ENCODE measurements at places on chromosomes 5 and 9. TPM values are rescaled to one million over a fixed set of nuclear protein-coding genes. Genes with fewer than 3 reads are reported as not detected.

- no peak for DNase-seq
- H3K27me3 ChIP-seq = no peaks in the 10 kb centered on the region
- no peak overlapping the region for H3K27ac ChIP-seq
- H3K4me3 ChIP-seq = no peak overlapping the region
- no peaks in the 10 kb centered on the region for H3K36me3 ChIP-seq
These were observed 41.2 kb upstream of the FLT4 start for GRCh38 chr5:180690562-180690961.

GRCh38 chr5:80941496-80941895 lies 18.7 kb upstream of the RASGRF2 start:
- H3K27me3 ChIP-seq = no peaks in the 10 kb centered on the region
- H3K4me3 ChIP-seq = no peak overlapping the region
- H3K4me1 ChIP-seq = no peaks in the 10 kb centered on the region
- H3K36me3 ChIP-seq = no peaks in the 10 kb centered on the region
- H3K27ac ChIP-seq = no peak overlapping the region
- DNase-seq = no peak

DNA sequence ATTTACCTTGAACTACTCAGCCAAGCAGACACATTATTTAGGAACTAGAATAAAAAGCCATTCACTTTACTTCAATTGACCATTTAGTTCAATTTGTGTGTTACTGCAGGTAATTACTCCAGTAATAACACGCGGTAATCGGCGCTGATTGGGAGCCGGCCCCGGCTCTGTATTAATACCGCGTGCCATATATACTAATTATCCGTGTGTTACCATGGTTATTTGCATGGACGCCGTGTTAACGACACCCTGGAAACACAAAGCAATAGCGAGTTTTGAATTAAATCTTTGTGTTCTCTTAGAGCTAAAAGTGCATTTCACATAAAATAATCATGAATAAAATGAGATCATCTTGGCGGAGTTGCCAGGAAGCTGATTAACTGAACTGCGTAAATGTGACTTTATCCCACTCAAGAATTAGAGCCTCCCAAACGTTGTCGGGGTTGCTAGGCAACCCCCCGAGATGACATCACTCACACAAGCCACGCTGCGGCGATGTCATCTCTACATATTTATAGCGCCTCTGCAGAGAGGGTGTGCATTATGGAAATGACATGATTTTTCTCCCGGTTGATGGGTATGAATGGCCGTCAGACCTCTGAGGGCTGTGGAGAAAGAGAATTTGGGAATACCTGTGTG lies 41.4 kb upstream of the RNU6ATAC start:
- no peaks in the 10 kb centered on the region for H3K27me3 ChIP-seq
- H3K4me1 ChIP-seq = peaks cover 13% of the 10 kb centered on the region
- DNase-seq = peak; percentile 71
- H3K4me3 ChIP-seq = no peak overlapping the region
- H3K27ac ChIP-seq = no peak overlapping the region

DNA sequence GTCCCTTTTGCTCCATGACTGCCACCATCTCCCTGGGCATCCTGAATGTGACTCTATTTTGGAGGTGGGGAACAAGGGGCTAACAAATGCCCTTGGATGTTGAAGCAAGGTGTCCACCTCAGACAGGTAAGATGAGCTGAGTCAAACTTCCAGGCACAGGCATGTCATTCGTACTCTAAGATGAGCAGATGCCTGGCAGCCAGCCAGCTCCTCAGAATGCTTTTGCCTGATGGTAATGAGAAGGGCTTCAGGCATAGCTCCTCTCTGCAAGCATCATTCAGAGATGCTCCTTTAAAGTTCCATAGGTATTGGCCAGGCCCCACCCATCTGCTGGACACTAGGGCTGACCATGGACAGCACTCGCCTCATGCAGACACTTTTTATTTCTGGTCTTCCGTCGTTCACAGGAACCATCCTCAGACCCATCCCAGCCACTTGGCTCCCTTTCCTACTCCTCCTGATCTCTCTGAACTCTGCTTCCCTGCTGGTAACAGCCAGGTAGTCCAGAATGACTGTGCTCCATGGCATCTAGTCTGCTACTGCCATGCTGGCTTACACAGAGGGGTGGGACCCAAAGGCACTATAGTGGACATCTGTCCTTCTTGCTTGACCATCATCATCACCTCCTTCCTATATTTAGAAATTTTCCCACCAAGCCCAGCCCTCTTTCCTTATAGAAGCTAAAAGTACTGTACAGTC lies 118.8 kb downstream of the GLIS3 start:
- H3K4me3 ChIP-seq = no peak overlapping the region
- no peak for DNase-seq
- H3K4me1 ChIP-seq = peaks cover 8% of the 10 kb centered on the region
- H3K36me3 ChIP-seq = no peaks in the 10 kb centered on the region

GRCh38 chr5:351921-352245 lies 30.4 kb downstream of the AHRR start:
- H3K36me3 ChIP-seq = no peaks in the 10 kb centered on the region
- H3K27ac ChIP-seq = no peak overlapping the region
- no peak overlapping the region for H3K4me3 ChIP-seq
- DNase-seq = no peak
- H3K4me1 ChIP-seq = no peaks in the 10 kb centered on the region
- no peaks in the 10 kb centered on the region for H3K27me3 ChIP-seq

- no peak overlapping the region for H3K4me3 ChIP-seq
- H3K4me1 ChIP-seq = peaks cover 18% of the 10 kb centered on the region
- H3K27me3 ChIP-seq = no peaks in the 10 kb centered on the region
These were observed 350.5 kb downstream of the SPOCK1 start for GRCh38 chr5:137148655-137149054.

DNA sequence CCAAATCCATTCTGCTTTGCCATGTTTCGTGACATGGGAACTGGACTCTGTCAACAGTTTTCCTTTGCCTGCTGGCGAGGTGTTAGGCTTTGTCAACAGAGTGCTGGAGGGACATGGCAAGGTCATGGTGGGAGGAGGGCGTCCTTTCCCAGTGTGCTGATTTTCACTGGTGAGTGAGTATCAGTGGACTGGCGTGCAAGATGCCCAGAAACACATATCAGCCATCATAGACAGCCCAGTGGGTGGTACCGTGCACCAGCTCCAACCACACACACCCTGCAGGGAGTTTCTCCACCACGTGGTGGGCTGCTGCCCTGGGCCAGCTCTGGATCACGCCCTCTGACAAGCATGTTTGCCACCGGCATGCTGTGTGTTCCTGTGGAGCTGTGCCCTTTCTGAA lies 50.0 kb upstream of the ABL1 start:
- H3K27ac ChIP-seq = no peak overlapping the region
- H3K4me1 ChIP-seq = peaks cover 61% of the 10 kb centered on the region
- H3K27me3 ChIP-seq = no peaks in the 10 kb centered on the region
- H3K4me3 ChIP-seq = no peak overlapping the region
- DNase-seq = no peak

- H3K27ac ChIP-seq = no peak overlapping the region
- H3K36me3 ChIP-seq = no peaks in the 10 kb centered on the region
- H3K27me3 ChIP-seq = no peaks in the 10 kb centered on the region
- no peak overlapping the region for H3K4me3 ChIP-seq
- peaks cover 9% of the 10 kb centered on the region for H3K4me1 ChIP-seq
These were observed 4.5 kb downstream of the CAMK4 start for GRCh38 chr5:111228520-111229220.

GRCh38 chr5:158056130-158056825 lies 197.3 kb upstream of the CLINT1 start:
- no peak overlapping the region for H3K4me3 ChIP-seq
- H3K27ac ChIP-seq = no peak overlapping the region
- H3K36me3 ChIP-seq = no peaks in the 10 kb centered on the region
- H3K4me1 ChIP-seq = peaks cover 13% of the 10 kb centered on the region

GRCh38 chr9:116212986-116213692 lies 59.5 kb downstream of the PAPPA start:
- no peak overlapping the region for H3K4me3 ChIP-seq
- H3K27me3 ChIP-seq = no peaks in the 10 kb centered on the region
- peaks cover 3% of the 10 kb centered on the region for H3K36me3 ChIP-seq
- H3K27ac ChIP-seq = no peak overlapping the region
- no peaks in the 10 kb centered on the region for H3K4me1 ChIP-seq
- no peak for DNase-seq

- no peak for DNase-seq
- H3K4me3 ChIP-seq = no peak overlapping the region
- no peaks in the 10 kb centered on the region for H3K27me3 ChIP-seq
- no peak overlapping the region for H3K27ac ChIP-seq
- H3K4me1 ChIP-seq = no peaks in the 10 kb centered on the region
- H3K36me3 ChIP-seq = no peaks in the 10 kb centered on the region
These were observed 12.7 kb downstream of the C9orf153 start for GRCh38 chr9:86246752-86247161.

DNA sequence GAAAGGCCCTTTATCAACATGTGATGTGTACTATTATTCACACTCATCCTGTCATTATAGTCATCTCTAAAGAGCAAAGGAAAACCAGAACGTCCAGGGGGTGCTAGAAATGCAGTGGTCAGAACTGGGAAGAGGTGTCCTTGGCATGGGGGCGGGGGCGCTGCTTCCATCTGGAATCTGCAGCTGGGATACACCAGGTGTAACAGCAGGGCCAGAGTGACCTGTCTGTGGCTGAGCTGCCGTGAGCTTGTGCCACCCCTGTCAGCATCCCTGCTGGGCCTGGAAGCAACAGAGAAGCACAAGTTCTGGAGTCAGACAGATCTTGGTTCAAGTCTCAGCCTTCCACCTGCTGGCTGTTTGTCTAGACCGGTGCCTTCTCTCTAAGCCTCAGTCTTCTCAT lies 263.3 kb upstream of the MVB12B start:
- H3K36me3 ChIP-seq = no peaks in the 10 kb centered on the region
- H3K27me3 ChIP-seq = no peaks in the 10 kb centered on the region
- no peaks in the 10 kb centered on the region for H3K4me1 ChIP-seq
- DNase-seq = no peak

DNA sequence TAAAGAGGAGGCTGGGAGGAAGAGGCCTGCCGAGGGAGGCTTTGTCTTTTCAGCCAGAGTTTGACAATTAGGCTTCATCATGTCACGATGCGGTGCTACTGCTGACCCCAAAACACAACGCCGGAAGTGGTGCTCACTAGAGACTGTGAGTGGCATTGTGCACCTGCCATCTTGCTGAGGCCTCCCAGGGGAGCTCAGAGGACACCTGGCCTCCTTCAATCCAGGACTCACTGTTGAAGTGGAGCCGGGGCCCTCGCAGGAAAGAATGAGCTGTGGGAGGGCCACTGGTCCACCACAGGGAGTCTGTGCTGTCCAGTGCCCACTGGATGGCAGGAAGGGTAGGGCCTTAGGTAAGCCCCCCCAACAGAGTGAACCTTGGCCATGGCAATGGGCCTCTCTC lies 12.7 kb upstream of the SLC25A48 start:
- no peak overlapping the region for H3K27ac ChIP-seq
- no peaks in the 10 kb centered on the region for H3K27me3 ChIP-seq
- DNase-seq = no peak
- H3K36me3 ChIP-seq = no peaks in the 10 kb centered on the region
- H3K4me3 ChIP-seq = no peak overlapping the region

DNA sequence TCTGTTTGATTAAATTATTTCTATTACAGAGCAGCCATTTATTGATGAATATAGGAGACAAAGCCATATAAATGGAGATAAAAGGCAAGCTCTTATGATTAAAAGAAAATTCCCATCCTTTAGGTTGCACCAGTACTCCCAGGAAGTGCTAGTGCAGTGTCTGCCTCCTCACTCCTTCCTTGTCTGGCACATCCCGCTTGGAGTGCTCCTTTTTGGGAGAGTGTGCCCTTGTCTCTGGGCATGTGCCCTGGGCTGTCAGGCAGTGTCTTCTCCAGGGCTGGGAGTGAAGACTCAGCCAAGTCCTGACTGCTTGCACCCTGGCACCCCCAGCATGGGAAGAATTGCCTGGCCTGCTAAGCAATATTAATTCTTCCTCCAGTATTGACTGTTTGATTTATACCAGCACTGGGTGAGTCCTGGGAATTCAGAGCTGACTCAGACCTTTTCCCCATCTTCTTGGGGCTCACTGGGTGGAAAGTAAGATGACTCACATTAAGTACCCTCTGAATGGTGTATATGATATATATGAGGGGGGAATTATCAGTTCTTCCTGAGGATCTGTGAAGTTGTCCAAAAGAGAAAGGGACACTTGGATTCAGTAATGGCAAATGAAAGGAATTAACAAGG lies 62.1 kb downstream of the ZSWIM6 start:
- no peaks in the 10 kb centered on the region for H3K36me3 ChIP-seq
- no peak for DNase-seq

DNA sequence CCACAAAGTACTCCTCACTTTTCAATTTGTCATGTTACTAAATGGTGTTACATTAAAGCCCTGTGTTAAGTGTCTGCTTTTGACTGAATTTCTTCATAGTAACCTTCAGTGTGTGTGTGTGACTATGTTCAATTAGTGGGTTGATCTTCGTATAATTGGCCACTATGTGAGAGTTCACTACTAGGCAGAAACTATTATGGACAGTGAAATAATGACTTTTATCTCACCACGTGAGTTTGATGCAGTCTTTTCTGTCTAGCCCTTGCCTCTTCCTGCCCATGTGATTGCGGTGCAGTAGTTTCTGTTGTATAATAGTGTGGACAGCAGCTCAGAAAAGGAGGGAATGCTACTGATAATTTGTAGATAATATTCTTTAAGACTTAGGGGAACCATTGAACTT lies 1.8 kb upstream of the MAML1 start:
- H3K27me3 ChIP-seq = no peaks in the 10 kb centered on the region
- peaks cover 32% of the 10 kb centered on the region for H3K36me3 ChIP-seq
- DNase-seq = no peak
- peaks cover 27% of the 10 kb centered on the region for H3K4me1 ChIP-seq

DNA sequence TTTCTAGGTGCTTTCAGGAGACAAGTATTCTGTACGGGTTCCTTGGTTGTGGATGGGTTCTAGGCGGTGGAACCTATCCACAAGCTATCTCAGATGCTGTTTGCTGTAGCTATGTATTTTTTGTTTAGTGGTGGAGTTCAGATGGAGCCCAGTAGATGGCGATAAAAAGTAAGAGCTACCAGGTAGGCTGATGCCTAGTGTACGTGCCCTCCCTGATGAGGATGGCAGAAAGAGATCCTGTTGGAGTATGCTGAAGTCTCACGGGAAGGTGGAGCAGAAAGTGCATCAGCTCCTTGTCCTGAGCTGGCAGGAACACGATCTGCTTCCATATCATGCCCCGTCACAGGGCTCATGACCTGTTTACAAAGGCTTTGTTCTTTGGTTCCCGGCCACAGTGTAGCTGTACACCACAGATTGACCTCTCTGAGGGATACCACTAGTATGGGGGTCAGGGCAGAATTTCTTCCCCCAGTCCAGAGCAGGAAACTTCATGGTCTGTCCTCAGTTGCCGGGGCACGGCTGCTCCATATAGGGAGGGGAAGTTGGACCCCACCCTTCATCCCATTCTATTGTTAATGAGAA lies 12.6 kb upstream of the UGT3A2 start:
- H3K4me1 ChIP-seq = no peaks in the 10 kb centered on the region
- H3K4me3 ChIP-seq = no peak overlapping the region
- DNase-seq = no peak
- no peak overlapping the region for H3K27ac ChIP-seq
- H3K36me3 ChIP-seq = no peaks in the 10 kb centered on the region
- H3K27me3 ChIP-seq = no peaks in the 10 kb centered on the region

- no peaks in the 10 kb centered on the region for H3K4me1 ChIP-seq
- H3K36me3 ChIP-seq = no peaks in the 10 kb centered on the region
- no peaks in the 10 kb centered on the region for H3K27me3 ChIP-seq
- no peak overlapping the region for H3K4me3 ChIP-seq
- no peak for DNase-seq
- H3K27ac ChIP-seq = no peak overlapping the region
These were observed 36.5 kb downstream of the CFAP95 start for GRCh38 chr9:69857131-69857530.

MED10 gene
- total RNA-seq = 30.9 TPM

IFNA21 gene
- not detected for total RNA-seq

PGM5 gene
- 79.3 TPM for total RNA-seq

OLFML2A gene
- 5.4 TPM for total RNA-seq

C9orf85 gene
- 8.4 TPM for total RNA-seq

FST gene
- 3.9 TPM for total RNA-seq

DNAJA1 gene
- 60.5 TPM for total RNA-seq

TMEM252 gene
- not detected for total RNA-seq

Data from thoracic aorta (tissue), 2 donors.